HuH-7 (cell line): ENCODE measurements at places on chromosomes 4 and X.

GRCh38 chrX:133988010-133988409 is 2.6 kb upstream of the GPC3 start:
- DNase-seq, result no peak

GRCh38 chrX:145524931-145525330 is 277.6 kb downstream of the SPANXN1 start:
- no peak for DNase-seq

GRCh38 chr4:42655921-42656678 is 805 bp downstream of the ATP8A1 start:
- peak; percentile 32 for DNase-seq

- DNase-seq, result no peak
Observed at GRCh38 chr4:121784401-121784800, 16.7 kb upstream of the EXOSC9 start.

- DNase-seq, result no peak
Observed at GRCh38 chr4:33831442-33832066, 2412.8 kb downstream of the ARAP2 start.

- peak; percentile 14 for DNase-seq
Observed at GRCh38 chr4:174764105-174764729, 64.8 kb downstream of the GLRA3 start.

DNA sequence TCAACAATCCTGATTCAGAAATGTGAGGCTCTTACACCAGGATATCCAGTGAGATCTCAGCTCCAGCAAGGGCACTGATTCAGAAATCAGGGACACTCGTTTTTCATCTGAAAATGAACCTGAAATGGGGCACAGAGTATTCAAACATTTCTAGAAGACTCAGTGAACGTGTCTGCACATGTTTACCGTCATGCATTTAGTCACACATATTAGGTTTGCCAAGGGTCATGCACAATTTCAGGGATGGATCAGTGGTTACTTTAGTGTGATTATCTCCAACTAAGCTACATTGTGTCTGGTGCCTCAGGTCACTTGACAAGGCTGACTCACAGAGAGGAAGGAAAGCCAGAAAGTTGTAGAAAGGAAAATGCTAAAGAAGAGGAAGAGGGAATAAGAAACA is 33.6 kb upstream of the SPANXN2 start:
- DNase-seq, result no peak

GRCh38 chr4:73080789-73081188 is 11.3 kb upstream of the COX18 start:
- no peak for DNase-seq

- DNase-seq, result no peak
Observed at GRCh38 chr4:158581161-158581560, 59.5 kb downstream of the RXFP1 start.

GRCh38 chrX:13223868-13224567 is 95.8 kb downstream of the ATXN3L start:
- DNase-seq, result no peak

GRCh38 chrX:13491061-13491460 is 78.3 kb upstream of the EGFL6 start:
- DNase-seq, result no peak

GRCh38 chrX:18354369-18355223 is at the start of gene SCML2:
TSS of gene SCML2 (minus strand) at chrX:18354688. CDS start at chrX:18334071, 20,617 bp downstream.
- peak; percentile 20 for DNase-seq

DNA sequence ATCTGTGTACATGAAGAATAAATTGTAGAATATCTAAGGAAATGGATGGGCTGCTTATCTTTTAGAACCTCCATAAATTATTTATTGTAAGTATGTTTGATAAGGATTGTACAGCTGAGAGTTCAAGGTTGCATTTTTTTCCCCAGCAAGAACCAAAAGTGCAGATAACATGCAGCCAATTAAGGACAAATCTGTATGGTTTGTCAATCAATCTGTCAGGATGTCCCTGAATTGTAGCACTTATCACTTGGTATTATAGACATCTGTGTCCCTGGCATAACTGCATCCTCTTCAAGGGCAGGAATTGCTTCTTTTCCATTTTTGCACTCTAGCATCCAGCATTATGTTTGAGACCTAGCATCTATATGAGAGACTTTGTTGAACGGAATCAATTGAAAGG is 95.4 kb upstream of the IGFBP7 start:
- DNase-seq, result no peak

DNA sequence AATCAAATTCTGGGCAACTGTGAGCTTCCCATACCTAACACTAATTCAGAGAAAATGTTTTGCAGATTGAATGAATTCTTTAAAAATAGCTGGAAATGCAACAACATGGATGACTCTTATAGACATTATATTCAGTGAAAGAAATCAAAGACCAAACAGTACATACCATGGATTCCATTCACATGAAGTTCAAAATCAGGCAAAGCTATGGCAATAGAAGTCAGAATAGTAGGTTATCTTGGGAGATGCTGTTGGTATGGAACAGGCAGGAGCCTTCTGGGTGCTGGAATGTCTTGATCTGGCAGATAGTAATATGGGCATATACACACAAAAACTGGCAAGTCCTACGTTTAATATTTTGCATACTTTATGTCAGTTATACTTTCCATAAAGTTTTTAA is 25.5 kb upstream of the CBLL2 start:
- DNase-seq, result no peak

GRCh38 chr4:153789741-153790499 is 1.0 kb upstream of the SFRP2 start:
- DNase-seq, result no peak

DNA sequence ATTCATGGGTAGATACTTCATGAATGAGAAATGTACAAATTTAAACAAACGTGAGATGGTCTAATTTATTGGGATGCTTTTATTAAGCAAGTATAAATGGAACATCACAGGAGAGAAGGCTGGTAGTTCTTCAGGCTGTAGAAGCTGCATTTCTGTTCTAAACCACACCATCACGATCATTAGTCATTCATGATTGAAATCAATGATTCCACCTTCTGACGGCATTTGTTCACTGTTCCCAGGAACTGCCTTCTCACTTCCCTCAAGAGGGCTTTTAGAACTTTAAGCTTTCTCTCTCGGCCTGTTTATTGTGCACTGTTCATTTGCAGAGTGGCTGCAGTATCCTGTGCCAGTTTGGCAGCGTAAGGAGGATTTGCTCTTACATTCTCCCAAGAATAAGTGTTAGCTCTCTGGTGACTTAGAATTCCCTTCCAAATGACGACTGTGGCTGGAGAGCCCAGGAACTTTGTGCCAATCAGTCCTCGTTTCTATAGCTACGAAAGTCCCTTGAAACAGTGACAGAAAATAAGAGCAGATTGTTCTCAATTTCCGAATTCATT is 54.7 kb downstream of the MFAP3L start:
- DNase-seq, result no peak

GRCh38 chrX:24168807-24169206 is 19.3 kb downstream of the ZFX start:
- DNase-seq, result no peak

GRCh38 chr4:105474099-105474518 is 247 bp upstream of the PPA2 start:
- DNase-seq, result peak; percentile 84

DNA sequence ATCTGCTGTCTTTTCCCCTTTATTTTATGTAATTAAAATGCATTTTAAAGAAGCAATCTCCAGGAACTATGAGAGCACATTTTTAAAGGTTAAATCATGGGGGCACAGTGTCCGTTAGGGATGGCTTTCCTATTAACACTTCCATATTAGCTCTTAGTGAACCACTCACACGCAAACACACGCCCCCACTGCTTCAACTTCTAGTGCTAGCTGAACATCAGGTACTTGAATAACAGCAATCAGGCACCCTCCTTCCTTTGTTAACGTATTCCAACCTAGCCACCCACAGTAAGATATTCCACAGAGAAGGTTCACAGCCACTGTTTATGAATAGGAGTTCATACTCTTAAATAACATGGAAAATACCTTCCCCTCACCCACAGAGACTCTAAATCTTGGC is 9.3 kb downstream of the TMEM255A start:
- DNase-seq, result no peak

GRCh38 chr4:118587946-118588345 is 97.2 kb upstream of the METTL14 start:
- no peak for DNase-seq

GRCh38 chr4:79598801-79599200 is 190.8 kb upstream of the GK2 start:
- no peak for DNase-seq

DNA sequence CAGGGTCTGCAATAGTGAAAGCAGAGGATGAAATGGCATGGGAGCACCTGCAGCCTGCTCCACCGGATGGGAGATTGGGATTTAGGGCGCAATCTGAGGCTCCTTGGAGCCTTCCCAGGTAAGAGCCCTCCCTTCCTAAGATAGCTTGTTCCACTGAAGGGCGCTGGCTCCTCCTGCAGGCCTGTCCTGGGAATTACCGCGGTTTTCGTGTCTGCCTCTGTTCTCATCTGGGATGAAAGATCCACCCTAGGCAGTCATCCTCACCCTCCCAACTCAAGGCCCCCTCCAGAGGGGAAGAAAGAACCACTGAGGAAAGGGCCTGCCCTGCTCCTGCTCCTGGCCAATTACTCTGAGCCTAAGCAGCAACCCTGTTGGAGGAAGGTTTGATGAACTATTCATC is 547.5 kb downstream of the SMARCA1 start:
- peak; percentile 44 for DNase-seq

- DNase-seq, result no peak
Observed at GRCh38 chr4:21092531-21092930, 392.3 kb downstream of the PACRGL start.

- DNase-seq, result no peak
Observed at GRCh38 chrX:82765811-82766210, 742.3 kb upstream of the POU3F4 start.

DNA sequence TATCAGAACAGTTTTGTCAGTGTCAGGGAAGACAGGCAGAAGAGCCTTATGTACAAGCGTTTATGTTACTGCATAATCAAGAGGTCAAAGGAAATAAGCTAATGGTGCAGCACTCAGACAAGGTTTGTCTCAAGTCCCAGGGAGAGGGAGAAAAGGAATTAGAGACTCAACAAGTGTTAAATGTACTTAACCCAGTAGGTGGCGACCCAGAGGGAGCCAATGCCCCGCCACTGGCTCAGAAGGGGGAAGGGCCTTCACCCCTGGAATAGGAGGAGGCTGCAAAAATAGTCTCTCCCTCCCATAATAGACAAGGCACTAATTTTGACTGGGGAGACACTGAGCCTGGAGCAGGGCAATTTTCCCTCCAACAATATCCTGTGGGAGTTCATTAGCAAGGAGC is 14.1 kb upstream of the PAPSS1 start:
- no peak for DNase-seq

DNA sequence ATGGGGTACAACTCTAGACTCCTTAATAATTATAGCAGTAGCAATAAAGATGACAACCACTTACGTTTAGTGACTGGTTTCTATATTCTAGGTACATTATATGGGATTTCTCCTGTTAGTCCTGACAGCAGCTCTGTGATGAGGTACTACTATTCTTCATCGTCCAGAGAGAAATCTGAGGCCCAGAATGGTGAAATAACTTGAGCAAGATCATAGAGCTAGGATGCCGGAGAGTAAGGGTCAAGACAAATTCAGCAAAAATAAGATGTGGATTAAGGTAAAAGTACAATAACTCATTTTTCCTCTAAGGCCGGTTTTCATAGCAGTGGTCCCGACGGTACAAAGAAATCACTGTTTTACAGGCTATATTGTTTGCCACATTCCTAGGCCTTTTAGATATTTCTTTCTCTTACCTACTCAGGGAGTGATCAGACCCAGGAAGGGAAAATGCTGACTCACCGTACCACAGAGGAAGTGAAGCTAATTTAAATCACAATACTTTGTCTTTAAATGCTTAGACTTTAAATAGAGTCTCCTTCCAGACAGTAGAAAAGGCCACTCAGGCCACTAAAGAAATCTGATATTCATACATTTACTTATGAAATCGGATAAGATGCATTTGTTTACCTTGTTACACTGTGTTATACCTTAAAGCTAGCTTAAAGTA is 2023.0 kb upstream of the AGA start:
- DNase-seq, result no peak

GRCh38 chrX:11890836-11891514 is 132.9 kb downstream of the MSL3 start:
- DNase-seq, result no peak

- DNase-seq, result no peak
Observed at GRCh38 chr4:15340902-15341732, 86.7 kb upstream of the C1QTNF7 start.

DNA sequence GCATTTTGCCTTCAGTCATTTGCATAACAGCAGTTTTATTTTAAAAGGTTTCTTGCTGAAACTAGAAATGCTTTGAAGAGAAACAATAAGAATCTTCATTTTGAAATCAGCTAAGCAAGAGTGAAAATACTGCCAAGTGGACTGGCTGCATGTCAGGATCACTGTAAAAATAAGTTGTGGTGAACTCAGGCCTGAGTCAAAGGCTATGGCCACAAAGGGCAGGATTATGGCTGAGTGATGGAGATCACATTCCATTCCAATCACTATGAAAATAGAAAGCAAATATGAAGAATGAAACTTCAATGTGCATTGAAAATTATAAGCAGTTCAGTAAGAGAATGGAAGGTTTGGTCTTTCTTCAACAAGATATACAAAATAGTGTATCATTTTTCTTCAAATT is 224.5 kb downstream of the PCDH18 start:
- DNase-seq, result no peak

GRCh38 chr4:72286185-72286584 is 254.4 kb downstream of the NPFFR2 start:
- no peak for DNase-seq

GRCh38 chrX:113929004-113929403 is 654.9 kb upstream of the HTR2C start:
- DNase-seq, result peak; percentile 21

DNA sequence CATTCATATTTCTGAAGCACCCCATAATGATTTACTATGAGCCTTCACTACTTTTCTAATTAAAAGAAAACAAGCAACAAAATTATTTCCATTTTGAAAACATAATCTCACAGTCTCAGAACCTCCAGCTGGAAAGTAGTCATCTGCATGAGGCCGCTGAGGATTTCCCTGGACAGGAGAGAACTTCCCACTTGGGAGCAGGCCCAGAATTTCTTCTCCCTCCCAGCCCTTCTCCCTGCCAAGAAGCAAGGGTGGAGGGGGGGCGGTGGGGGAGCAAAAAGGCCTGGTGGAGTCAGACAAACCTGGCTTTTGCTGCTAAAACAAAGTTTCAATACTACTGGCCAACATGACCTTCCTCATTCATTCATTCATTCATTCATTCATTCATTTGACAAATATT is 167.3 kb downstream of the PJA1 start:
- no peak for DNase-seq

- no peak for DNase-seq
Observed at GRCh38 chr4:158714937-158715336, 8.3 kb downstream of the PPID start.

DNA sequence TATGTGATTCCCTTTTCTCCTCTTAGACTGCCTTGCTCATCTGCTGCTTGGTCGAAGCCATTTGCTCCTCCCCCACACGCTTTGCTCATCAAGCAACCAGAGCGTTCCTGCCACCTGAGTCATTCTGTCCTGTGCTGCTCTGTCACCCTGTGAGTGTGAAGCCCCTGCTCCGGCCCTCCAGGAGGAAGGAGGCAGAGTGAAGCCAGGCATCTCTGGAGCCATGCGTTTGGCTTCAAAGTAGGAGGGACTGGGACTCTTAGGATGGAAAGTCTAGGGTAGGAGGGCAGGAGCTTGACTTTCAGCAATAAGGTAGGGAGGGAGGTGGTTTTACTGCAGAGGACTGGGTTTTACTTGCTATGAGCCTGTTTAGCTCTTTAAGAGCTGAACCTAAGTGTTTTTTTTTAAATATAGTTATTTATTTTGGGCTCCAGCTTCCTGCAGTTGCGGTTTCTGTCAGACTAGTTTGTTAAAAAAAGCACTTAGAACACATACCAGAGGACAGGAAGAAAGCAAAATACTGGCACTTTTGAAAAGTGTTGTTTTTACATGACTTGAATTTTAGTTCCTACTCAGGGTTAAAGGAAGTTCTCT is 63.6 kb downstream of the SPINK2 start:
- no peak for DNase-seq
